ENCODE measurements at places on chromosomes 5 and 9.

DNA sequence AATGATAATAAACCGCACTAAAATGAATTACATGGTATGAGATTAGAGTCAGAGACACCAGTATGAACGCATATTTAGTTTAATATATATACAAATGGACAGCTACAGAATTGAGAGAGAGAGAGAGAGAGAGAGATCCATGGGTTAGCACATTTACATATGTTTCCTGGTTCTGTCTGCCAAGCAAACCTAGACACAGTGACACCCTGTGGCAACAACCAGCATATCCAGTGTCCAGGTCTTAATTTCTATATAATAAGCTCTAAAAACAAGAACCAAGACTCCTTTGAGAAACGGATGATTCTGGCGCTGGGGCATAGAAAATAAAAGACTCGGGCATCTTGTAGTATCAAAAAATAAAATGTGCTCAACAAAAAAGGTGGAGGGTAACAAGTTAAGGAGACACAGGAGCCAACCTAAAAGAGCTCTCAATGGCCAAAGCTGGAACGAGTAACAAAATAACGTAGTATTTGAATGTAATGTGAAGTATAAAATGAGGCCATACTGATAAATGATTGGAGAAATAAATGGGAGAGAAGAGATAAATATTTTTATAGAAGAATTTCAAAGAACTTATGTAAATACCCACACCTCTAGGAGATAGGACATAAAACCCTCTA lies 84.5 kb downstream of the RFX3 start:
- DNase-seq = peak; percentile 5

GRCh38 chr9:136673975-136674785 lies 11.5 kb downstream of the EGFL7 start:
- no peak for DNase-seq

DNA sequence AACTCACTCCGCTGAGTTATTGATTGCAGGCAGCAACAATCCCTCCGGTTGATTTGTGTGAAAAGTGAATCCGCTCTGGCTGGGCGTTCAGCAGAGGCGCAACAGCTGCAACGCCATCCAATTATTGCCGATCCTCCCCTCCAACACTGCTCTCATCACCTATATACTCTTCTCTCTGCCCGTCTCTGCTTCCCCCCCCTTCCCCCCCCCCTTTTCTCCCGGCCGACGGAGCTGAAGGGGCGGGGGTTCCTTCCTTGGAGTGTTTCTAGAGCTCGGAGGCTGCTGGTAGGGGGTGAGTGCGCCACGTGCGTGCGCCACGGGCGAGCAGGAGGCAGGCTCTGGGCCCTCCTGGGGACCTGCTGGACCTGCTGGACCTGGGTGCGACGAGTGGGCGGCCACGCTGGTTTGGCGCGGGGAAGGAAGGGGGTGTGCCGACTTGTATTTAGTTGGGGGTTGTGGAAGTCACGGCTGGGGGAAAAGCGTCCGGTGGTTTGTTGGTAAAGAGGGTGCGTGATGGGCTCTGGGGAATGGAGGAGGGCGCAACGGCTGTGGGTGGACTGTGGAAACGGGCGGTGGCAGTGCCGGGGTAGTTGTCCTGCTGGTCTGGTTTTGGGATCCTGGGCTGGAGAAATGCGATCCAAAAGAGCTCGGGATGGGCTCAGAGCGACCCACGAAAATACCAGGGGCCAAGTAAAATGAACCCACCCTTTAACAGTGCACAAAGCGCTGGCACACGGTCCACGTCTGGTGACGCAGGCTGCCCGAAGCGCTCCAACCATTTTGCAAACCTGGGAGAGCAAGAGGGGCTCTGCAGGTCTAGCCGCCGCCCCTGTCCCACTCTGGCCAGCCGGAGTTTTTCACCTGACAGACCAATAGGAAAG lies 6.4 kb upstream of the MEF2C start:
- DNase-seq = no peak

DNA sequence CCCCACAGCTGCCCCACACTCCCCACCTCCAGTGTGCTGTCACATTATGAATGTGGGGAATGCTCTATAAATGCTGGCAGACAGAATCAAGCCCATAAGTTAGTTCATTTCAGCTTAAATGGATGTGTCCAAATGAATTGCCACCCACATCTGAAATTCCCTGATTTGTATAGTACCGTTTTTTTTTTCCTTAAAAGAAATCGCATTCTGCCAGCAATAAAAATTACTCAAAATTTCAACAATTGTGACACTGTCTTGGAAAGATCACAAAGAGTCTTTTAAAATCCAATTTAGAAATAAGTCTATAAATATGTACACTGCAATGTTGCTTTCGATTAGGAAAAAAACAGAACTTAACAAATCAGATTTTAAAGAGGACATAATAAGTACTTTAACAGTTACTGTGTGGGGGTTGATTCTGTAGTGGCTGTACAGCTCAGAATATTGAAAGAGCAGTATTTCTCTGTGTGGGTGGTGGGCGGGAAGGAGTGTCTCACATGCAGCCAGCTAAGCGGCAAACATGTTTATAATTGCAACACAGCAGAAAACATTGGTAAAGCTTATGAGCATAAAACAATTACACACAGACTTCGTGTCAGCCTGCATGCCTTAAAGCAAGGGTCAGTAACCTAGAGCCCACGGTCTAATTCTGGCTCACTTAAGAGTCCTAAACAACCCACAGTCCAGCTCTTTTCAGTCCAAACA lies 24.9 kb upstream of the CSNK1G3 start:
- no peak for DNase-seq

- no peak for DNase-seq
Observed at GRCh38 chr5:78113689-78114264, 180.7 kb downstream of the AP3B1 start.

GRCh38 chr9:123460091-123460490 lies 104.1 kb downstream of the CRB2 start:
- DNase-seq = no peak

DNA sequence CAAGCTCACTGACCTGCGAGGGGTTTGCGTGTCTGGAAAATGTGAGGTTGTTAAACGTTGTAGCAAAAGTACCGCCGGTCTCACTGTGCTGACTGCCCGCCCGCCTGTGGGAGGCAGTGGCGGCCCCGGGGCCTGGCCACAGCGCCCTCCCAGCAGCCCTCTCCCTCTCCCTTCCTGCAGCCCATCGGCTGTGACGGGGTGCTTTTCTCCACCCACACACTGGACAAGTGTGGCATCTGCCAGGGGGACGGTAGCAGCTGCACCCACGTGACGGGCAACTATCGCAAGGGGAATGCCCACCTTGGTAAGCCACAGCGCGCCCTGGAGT lies 6.2 kb downstream of the ADAMTSL2 start:
- DNase-seq = no peak

- no peak for DNase-seq
Observed at GRCh38 chr9:133943781-133944745, 48.1 kb downstream of the VAV2 start.

GRCh38 chr9:107323836-107324585 lies 40.9 kb downstream of the RAD23B start:
- no peak for DNase-seq

GRCh38 chr9:110278080-110278707 lies 21.9 kb upstream of the TXN start:
- DNase-seq = no peak

DNA sequence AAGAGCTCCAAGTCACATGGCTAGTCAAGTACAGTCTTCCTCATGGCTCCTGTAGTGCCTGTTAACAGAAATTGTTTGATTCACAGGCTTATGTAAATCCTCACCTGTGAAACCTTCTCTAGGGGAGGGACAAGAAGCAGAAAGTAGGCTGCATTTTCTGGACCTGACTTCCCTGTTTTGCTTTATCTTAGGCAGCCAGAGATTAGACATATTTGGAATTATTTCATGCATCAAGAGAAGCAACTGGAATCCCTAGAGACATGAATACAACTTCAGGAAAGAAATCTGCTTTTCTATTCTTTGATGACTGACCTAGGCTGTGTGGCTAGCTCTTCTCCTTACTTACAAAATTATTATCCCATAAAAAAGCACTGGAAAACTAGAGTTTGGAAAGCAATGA lies 52.3 kb downstream of the CAST start:
- DNase-seq = no peak

DNA sequence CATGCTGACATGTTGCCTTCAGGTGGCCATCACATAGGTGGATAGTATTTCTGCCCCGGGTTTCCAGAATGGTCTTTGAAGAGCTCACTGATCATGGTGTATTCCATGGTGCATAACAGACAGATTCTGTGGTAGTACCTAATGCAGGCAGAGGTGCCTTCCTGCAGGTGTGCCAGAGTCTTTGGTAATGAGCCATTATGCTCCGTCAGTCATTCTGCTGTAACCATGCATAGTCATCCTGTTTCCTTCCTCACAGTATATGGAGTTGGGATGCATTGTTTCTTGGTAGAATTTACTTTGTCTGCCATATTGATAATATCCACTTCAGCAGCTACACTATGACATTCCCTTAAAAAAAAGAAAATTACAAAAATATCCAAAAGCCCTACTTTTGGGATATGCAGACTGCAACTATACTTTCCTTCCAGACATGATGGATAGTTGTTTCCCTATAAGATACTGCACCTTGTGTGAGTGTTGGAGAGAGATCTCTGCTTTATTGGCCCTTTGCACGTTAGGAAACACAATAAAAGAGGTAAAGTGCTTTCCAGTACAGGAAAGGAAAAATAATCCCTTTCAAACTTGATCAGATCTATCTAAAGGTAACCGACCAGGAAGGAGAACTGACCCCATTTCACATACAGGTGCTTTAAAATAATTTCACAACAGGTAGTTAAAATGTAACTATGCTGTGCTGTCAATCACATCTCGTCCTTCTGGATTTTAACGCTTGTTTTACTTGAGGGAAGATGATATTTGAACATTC lies 537.5 kb upstream of the WWC1 start:
- no peak for DNase-seq

- no peak for DNase-seq
Observed at GRCh38 chr9:8223861-8224260, 424.3 kb upstream of the DMAC1 start.

DNA sequence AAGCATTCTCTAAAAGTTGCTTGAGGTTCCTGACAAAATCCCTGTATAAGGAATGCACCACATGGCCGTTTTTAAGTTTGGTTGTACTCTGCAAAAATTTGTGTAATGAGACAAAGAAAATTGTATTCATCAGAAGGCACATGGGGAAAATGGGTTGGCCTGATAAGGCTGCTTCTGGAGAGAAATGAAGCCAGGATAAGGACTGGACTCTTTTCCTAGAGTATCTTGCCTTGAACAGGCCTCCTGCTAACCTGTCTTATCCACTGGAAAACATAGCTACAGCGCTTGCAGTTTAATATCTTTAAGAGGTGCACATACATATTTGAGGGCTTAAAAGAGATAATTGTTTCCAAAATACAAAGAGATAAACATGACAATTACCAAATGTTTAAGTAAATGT lies 41.4 kb upstream of the IFNK start:
- DNase-seq = no peak

GRCh38 chr9:112271466-112272098 lies 61.8 kb downstream of the PTBP3 start:
- no peak for DNase-seq

DNA sequence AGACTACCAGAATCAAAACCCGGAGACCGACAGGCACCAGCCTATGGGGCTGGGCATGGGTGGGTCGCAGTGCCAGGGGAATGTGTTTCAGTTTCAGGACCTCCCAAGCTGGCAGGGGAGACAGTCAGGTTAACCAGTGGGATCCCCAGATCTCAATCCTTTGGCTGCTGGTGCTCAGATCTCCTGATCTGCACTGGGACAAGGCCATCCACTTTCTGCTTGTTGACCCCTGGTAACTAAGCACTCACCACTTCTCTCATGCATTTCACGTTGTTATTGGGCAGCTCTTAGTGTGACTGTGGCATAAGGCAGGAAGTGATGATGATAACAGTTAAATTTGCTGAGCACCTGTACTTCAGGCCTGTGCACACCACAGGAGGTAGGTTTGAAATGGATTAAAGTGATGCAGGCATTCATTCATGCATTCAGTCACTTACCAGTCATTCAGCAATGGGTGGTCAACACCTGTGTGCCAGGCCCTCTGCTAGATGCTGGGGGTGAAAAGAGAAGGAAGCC lies 42.1 kb upstream of the STXBP1 start:
- DNase-seq = no peak

- no peak for DNase-seq
Observed at GRCh38 chr5:136814619-136815378, 449.5 kb upstream of the TRPC7 start.

DNA sequence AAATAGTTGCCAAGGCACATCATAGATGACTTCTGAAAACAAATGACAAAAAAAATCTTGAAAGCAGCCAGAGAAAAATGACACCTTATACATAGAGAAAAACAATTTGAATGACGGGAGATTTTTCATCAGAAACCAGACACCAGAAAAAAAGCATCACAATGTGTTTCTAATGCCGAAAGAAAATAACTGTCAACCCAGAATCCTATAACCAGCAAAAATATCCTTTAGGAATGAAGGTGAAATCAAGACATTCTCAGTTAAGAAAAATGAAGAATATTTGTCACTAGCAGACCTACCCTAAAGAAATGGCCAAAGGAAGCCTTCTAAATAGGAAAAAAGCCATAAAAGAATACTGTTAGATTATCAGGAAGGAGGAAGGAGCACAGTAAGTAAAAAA lies 54.0 kb downstream of the SPTLC1 start:
- DNase-seq = no peak

GRCh38 chr5:149284501-149284900 lies 12.8 kb downstream of the AFAP1L1 start:
- no peak for DNase-seq

- DNase-seq = peak; percentile 29
Observed at GRCh38 chr9:33081128-33081851, 4.8 kb upstream of the SMU1 start.

GRCh38 chr9:119487118-119487827 lies 118.0 kb upstream of the BRINP1 start:
- no peak for DNase-seq

GRCh38 chr5:78538240-78538850 lies 110.2 kb downstream of the LHFPL2 start:
- no peak for DNase-seq

- no peak for DNase-seq
Observed at GRCh38 chr5:14028938-14029584, 84.6 kb upstream of the DNAH5 start.

DNA sequence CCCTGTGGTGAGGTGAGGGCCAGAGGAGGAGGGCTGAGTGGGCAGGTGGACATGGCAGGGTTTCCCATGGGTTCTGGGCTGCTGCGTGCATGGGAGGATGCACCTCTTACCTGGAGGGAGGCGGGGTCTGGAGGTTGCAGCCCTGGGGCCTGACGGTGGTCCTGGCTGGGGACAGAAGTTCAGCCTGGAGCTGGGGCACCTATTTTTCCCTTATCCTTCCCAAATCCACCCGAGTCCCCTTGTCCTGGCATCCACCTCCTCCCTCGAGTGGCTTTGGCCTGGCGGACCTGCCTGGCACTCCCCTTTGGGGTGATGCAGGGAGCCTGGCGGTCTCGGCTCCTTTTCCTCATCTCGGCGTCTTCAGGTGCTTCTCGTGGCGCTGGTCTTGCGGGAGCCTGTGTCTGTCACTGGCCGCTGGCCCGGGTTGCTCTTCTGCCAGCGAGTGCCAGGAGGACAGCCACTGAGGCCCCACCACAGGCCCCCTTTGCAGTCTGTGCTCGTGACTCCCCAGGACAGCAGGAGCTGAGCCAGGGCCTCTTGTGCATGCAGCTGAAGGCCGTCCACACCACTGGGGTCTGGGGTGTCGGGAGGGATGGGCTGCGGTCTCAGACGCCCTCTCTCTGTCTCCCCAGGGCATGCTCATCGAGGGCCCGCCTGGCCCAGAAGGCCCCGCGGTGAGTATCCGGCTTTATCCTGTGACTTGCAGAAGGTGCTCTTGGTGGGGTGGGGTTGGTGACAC lies 96.4 kb downstream of the COL5A1 start:
- DNase-seq = no peak

All from stimulated activated CD8-positive, alpha-beta memory T cell treated with anti-CD3 and anti-CD28 coated beads, Interleukin-12 subunit alpha, Interleukin-12 subunit beta, amount 100 ng/mL, for 1 hour (primary cell).